ENCODE measurements at places on chromosomes 4 and X.

- DNase-seq, result peak; percentile 62
Measured at GRCh38 chr4:24980064-24980690, 50.6 kb downstream of the LGI2 start.

DNA sequence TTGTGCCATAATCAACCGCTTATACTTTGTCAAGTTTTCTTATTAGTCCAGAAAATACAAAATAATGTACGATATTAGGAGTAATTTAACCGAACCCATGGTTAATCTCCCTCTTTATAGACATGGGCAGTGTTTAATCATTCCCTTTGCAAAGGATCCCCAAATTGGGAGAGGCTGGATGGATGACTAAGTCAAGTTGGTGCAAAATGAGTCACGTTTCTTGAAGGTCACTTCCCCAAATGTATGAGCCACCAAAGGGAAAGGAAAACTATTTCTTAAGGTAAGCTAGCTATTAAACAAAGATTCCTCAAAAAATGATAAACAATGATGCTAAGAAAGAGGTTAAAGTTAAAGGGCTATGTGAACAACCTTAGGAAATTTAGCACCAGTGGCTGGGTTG is 17.5 kb downstream of the MAML3 start:
- DNase-seq, result no peak

DNA sequence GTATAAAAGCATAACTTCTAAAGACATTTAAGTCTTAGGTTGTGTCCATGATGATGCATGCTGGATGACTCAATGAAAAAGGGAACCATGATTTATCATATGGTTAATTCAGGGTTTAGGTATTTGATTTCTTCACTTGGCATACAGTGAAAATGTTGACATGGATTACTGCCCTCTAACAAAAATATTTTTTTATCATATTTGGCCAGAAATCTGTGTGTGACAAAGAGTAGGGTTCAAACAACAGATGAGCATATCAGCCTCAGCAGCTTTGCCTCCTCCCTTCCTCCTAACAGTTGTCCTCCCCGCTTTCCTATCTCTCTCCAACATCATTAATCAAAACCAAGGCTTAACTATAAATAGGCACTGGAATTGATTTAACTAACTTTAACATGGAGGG is 46.3 kb downstream of the ARHGAP6 start:
- no peak for DNase-seq

GRCh38 chr4:38954727-38955126 is 77.5 kb downstream of the TMEM156 start:
- DNase-seq, result no peak

DNA sequence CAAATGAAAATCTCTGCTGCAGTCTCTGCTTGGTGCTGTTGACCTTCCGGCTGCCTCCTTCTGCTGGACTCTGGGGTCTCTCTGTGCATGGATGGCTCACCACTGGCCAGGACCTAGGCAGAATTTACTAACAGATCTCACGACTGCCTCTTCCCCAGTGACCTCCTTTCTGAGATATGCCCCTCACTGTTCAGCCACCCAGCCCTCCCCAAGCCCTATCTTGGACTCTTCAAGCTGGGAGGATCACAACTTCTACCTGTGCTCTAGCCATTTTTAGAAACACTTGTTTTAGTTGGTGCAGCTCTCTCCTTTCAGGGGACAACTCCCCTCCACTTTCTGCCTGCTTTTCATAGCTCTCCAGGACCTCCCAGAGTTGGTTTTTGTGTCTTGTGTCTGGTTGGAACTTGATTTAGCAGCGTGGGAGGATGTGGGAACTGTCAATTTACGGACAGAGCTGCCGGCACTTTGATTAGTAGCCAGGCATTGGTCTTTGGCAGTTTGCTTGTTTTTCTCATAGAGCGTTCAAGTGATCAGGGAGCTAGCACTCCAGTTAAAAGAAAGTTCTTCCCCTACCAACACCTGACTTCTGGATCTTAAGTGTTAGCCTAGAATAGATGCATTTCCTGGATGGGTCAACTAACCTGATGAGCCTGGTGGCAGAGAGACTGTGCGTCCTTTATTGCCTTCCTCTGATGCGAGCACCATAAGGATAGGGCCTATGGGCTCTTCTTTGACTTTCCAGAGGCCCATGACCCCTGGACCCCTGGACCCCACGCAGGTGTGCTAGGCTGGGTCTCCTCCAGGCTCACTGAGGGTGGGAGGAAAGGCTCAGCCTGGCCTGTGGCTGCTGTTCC is 6.5 kb downstream of the RGS12 start:
- DNase-seq, result no peak

DNA sequence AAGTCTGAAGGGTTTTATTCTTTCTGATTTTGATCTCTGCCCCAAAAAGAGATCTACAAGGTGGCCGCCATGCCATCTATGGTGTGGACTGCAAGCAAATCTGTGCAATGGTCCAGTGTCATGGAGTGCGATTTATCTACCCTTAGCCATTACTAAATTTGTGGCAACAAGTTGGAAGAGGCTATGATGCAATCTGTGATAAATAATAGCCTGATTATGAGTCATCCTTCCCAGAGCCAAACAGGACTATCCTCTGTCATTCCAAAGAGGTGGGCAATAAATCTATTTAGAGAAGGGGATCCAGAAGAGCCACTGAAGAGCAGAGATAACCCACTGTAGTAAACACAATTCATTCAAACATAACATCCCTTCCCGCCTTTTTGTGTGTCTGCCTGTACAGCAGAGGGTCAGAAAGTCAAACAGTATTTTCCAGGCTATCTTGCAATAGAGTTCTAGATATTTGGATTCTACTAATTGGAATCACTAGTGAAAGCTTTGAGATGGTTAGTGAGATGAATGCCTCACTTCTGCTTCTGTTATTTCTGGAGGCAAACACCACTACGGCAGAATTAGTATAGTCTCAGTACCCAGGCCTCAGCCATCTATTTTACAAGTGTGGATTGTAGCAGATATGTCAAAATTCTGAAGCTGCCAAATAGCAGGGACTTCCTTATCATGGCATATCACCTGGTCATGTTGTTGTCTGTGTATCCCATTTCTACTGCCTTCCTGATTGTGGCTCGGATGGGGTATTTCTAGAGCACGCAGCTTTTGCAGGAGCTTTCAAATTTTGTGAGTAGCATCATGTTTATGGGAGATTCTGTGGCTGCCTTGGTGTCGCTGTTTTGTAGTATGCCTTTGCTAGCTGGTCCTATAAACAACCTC is 192.0 kb downstream of the SMIM20 start:
- DNase-seq, result peak; percentile 8

GRCh38 chr4:165779950-165780670 is 92.9 kb upstream of the TLL1 start:
- DNase-seq, result no peak

- DNase-seq, result no peak
Measured at GRCh38 chrX:113510586-113510985, 670.0 kb upstream of the AMOT start.

- DNase-seq, result no peak
Measured at GRCh38 chrX:11470250-11470974, 177.2 kb downstream of the AMELX start.

GRCh38 chr4:109662771-109663170 is 40.5 kb downstream of the CASP6 start:
- no peak for DNase-seq

- DNase-seq, result no peak
Measured at GRCh38 chr4:75845992-75846391, 56.3 kb downstream of the PPEF2 start.

GRCh38 chr4:38684271-38684670 is 20.3 kb downstream of the KLF3 start:
- DNase-seq, result no peak

- DNase-seq, result no peak
Measured at GRCh38 chr4:186900984-186901383, 177.3 kb upstream of the FAT1 start.

- peak; percentile 71 for DNase-seq
Measured at GRCh38 chrX:68433155-68433980, at the start of gene OPHN1. Gene OPHN1, minus strand, starts transcription at chrX:68433495. Its CDS starts 475 bp downstream, at chrX:68433020.

DNA sequence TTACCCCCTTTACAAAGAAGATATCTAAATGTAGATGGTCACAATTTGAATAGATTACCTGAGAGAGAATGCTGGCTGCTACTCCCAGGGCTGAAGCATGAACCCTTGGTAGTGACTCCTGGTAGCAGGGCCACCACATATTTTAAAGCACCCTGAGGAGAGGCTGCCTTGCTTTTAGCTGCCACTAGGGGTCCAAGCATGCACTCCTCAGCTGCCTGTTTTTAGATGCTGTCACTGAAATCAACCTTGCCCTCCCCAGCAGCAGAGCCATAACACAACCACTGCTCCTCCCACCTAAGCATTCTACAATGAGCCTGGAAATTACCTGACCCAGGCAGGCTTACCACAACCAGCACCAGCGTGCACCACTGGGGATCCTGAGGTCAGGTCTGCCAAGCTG is 850.9 kb downstream of the FAM133A start:
- DNase-seq, result peak; percentile 1

GRCh38 chr4:66565801-66566200 is 895.5 kb upstream of the EPHA5 start:
- DNase-seq, result no peak

- DNase-seq, result no peak
Measured at GRCh38 chr4:4994312-4995097, 24.8 kb downstream of the CYTL1 start.

DNA sequence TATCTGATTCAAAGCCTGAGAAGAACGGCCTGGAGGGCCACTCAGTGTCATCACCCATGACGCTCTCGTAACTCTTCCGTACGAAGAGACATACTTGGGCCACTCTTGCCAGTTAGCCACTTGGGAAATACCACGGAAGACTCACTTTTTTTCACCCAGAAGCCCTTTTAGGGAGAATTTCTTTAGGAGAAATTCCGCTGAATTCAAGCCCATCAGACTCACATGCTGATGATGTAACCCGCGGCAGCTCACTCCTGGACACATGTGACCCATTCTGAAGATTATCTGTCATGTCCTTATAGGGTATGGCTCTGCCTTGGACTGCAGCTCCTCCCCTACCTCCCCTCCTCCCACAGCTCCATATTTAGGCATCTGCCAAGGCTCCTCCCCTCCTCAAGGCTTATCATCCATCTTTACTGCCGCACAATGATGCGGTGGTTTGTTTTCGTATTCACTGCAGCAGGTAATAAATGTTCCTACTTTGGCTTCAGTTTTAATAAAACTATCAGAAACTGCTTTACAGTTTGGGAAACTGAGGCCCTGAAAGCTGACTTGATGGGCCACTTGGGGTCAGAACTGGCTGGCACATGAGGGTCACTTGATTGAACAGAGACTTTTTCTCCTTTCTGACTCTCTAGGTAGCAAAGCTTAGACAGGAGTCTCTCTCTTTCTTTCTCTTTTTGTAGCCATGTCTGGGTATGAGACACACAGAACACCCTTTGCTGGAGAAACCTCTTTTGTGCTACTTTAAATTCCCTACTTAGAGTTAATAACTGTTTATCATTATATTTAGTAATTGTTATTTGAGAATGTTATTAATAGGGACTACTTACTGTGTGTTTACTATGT is 42.1 kb downstream of the RHOH start:
- peak; percentile 71 for DNase-seq

GRCh38 chr4:55906323-55906722 is 42.4 kb upstream of the CEP135 start:
- DNase-seq, result no peak

DNA sequence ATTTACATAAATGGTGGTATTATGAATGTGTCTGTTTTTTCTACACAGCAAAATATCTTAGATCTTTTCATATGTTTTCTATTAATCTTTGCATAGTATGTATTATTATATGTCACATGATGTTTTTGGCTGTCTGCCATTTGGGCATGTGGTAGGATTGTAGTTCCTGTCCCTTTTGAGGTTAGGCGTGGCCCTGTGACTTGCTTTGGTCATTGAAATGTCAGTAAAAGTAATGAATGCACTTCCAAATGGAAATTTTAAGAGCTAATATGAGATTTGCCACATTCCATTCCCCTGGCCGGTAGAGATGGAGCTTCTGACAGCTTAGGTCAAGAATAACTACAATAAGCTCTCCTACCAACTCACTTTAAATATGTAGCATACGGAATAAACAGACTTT is 45.1 kb downstream of the JADE3 start:
- DNase-seq, result peak; percentile 66

DNA sequence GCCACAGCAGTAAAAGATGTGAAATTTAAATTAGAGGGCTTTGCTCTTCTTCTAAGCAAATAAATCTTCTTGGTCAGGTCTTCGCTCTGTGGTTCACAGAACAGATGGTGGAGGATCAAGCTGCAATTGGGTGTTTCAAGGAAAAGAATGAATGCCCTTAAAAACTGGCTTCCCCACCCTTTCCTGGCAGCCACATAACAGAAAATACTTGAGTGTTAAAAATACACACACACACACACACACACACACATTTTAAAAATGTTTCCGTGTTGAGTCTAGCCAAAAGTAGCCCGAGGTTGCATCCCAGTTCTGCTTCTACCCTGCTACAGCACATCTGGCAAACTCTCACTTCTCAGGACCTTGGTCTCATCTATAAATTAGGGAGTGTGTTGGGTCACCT is 56.7 kb upstream of the FGFBP2 start:
- no peak for DNase-seq

DNA sequence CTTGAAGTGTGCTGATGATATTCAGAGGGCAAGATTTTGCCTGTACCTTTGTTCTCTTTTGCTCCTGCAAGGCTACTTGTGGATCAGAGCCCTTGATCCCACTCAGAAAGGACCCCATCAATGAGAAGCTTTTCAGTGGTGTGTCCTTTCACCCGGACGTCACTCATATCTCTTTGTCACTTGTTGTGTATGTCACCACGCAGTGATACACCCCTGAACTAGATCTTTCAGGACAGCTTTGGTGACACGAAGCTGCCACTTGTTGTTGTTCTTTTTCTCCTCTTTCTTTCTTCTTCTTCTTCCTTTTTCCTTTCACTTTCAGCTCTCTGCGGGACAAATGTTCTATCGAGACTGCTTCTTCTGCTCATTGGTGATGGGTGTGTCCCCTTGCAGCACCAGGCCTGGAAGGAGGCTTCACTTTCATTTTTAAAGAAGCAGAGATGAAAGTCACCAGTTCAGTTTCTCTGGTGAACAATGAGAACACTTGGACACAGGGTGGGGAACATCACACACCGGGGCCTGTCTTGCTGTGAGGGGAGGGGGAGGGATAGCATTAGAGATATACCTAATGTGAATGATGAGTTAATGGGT is 83.6 kb downstream of the NBDY start:
- peak; percentile 72 for DNase-seq

DNA sequence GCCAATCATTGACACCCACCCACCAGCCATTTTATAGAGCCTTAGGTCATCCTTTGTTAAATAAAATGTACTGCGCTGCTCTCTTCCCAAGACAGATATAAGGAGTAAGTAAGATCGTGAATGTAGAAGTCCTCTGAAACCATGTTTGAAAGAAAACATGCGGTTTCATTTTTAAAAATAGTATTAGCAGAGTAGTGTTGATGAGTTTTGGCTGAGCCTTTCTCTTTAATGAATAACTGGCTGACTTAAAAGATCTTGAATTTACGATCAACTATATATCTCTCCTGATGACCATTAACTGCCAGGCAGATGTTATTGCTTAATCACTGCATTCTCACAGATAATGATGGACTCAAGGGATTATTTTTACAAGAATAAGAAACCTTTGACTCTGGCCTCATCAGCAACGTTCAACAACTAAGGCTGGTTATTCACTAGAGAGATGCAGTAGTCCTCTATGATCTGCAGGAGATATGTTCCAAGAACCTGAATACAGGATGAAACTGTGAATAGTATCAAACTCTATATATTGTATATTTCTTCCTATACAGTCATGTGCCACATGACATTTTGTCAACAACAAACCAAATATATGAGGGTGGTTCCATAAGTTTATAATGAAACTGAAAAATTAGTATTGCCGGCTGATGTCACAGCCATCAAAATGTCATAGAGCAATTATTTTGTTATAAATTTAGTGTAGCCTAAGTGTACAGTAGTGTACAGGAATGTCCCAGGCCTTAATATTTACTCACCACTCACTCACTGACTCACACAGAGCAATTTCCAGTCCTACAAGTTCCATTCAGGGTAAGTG is 80.8 kb downstream of the FAM13A start:
- no peak for DNase-seq

All from hematopoietic multipotent progenitor cell treated with erythropoietin and hydrocortisone succinate and interleukin-3 and kit ligand, for 8 days (in vitro differentiated cells).